ENCODE measurements at places on chromosomes 2 and 18.

GRCh38 chr2:55063226-55063625 is 13.0 kb upstream of the RTN4 start:
- DNase-seq = no peak

- no peak for DNase-seq
These were observed 13.9 kb upstream of the UGT1A8 start for GRCh38 chr2:233603520-233603919.

DNA sequence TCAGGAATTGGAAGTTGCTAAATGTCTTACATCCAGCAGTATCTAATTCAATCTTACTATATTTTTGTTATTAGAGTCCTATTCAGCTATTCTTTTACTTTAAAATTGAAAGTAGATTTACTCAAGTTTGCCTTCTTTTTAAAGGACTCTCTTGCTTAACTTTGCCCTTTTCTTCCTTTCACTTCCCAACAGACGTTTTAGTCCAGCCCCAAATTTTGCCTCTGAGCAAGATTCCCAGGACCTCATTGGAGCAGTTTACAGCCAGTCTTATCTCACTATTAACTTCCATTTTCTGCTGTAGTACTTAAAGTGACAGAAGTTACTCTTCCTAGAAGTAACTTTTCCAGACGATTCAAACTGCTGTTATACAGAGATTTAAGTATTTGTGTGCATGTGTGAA is 1.7 kb upstream of the PRKD3 start:
- DNase-seq = no peak

- no peak for DNase-seq
These were observed 23.3 kb downstream of the CYP26B1 start for GRCh38 chr2:72124376-72124775.

GRCh38 chr2:173048897-173049661 is 26.6 kb upstream of the MAP3K20 start:
- DNase-seq = no peak

- DNase-seq = no peak
These were observed 32.1 kb downstream of the MRPL44 start for GRCh38 chr2:223989206-223989855.

Measured in stimulated activated CD8-positive, alpha-beta memory T cell treated with anti-CD3 and anti-CD28 coated beads, Interleukin-15, amount 100 ng/mL, for 1 hour (primary cell).